ENCODE measurements at places on chromosomes 3 and 15. TPM values are rescaled to one million over a fixed set of nuclear protein-coding genes. Genes with fewer than 3 reads are reported as not detected.

DNA sequence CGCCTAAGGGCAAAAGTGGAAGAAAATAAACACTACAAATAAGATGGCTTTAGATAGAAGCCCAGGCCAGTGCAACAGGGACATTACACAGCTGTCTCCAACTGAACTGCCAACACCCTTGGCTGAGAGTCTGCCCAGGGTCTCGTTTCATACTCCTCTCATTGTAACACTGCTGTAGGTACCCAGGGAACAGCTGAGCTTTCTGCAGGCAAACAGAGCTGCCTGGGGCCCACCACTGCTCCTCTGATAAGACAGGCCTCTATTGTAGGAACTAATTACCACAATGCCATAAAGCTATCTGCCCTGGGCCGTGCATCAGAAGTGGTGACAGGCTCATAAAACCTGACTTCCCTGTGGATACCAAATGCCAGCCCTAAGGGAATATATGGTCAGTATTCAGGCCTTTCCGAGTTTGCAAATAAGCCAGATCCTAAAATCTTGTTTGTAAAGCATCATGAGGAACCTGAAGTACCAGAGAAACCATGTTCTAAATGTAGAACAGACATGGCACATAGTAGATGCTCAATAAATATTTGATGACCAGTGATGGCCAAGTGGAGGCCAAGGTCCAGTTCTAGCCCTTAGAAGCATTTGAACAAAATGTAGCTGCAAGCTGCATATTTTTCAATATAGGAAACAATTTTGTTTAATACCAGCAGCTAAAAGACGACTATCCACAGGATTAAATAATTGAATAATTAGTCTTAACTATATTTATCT lies 84.3 kb upstream of the NEO1 start:
- DNase-seq = no peak

DNA sequence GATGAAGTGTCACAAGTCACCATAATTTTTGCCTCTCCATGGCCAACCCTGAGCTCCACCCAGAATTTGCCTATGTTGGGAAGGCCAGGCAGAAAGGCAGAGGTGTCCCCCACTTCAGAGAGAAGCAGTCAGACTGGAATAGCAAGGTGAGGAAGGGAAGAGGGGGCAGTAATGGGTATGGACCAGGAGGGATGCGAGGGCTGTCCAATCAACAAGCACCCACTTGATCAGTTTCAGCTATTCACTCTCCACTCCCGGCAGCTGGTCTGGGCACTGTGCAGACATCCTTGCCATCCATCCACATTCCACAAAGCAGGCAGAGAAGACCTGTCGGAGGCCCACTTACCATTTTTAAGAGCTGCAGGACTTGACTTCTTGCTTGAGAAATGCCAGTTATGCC lies 43.5 kb upstream of the CTNNB1 start:
- no peak for DNase-seq

DNA sequence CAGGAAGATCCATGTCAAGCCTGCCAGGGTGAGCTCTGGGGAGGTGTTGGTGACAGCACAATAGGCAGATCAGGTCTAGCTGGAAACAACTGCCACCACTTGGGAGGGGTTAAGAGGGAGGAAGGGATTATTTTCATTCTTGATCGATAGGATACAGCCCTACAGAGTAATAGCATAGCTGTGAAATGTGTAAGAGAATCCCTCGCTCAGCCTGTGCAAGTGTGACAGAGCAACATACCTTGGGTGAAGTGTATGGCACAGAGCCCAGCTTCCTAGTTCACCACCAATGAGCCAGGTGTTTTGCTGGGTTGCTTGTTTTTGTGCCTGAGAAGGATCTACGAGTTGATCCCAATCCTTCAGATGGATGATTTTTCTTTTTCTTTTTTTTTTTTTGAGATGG lies 9.2 kb upstream of the DCUN1D1 start:
- no peak for DNase-seq

Gene DNAH12
- total RNA-seq = not detected

Gene ACOX2
- total RNA-seq = 12.8 TPM

Gene PSMD2
- 402 TPM for total RNA-seq

DNA sequence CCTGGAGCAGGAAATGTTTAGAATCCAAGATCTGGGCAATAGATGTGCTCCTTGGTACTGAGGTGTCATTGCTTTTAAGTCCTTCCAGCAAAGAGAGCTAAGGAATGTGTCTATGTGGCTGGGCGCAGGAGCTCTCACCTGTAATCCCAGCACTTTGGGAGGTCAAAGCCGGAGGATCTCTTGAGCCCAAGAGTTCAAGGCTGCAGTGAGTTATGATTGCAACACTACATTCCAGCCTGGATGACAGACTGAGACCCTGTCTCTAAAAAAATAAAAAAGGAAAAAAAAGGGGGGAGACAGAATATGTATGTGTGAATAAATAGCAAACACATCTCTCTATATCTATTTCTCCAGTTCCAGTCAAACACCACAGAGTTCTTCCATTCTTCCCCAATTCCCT lies 4.3 kb upstream of the GPR62 start:
- DNase-seq = no peak

DNA sequence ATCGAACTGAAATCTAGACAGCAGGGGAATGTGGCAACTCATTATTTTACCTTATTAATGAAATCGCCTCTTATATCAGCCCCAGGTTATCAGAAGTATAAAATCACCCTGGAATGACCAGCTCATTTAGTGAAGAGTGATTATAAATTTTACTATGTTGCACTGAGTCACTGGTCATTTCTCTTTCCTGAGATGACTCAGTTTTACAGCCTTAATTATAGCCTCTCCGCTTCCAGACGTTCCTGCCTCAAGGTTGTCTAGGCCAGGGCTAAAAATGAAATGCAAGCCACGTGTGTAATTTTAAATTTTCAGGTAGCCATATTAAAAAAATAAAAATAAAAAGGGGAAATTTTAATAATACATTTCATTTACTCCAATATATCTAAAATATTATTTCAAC lies 33.3 kb downstream of the DET1 start:
- DNase-seq = no peak

- no peak for DNase-seq
Observed at GRCh38 chr3:23806534-23807423, 1.0 kb downstream of the UBE2E1 start.

DNA sequence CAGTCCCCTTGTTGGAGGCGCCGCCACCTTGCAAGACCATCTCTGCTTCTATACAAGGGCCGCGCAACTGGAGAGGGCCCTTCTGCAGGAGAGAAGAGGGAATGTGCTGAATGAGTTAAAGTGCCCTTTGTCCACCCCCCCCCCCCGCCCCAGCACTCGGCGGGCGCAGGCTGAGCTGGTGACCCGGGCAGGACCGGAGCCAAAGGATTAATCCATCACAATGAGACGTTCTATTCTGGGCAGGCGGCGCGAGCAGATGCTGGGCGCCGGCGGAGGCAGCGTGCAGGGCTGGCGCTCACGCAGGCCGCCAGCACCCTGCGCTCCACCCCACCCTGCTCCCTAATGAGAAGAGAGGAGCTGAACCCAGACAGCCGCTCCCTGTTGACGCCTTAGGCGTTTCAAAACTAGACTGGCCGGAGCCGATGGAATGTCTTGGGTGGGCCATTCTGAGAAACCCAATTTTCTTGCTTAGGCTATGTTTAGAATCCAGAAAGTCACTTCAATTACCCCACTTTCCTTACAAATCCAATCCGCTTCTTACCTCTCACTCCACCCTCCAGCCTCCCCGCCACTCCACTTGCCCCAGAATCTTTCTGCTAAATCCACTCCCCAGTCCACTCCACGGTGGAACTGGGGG lies 32.9 kb downstream of the GJD2 start:
- peak; percentile 7 for DNase-seq

GRCh38 chr3:50950591-50950990 lies 275.9 kb downstream of the DOCK3 start:
- DNase-seq = no peak

DNA sequence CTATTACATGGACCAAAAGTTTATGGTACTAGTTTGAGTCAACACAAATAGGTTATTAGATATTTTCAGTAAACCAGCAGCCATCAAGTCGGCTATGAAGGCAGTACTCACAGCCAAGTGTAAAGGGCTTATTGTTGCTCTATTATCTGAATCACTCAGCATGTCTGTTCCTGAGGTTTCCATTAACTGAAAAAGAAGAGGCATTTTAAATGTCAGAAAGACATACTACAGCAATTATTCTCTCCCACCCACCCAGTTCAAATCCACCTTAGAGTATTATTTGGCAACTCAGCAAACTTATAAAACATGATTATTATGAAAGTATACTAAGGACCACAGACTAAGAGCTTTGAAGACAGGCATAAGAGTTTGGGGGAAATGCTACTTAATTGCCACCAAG lies 93.1 kb downstream of the BTD start:
- no peak for DNase-seq

GRCh38 chr15:89385596-89386331 lies 51.1 kb upstream of the POLG start:
- no peak for DNase-seq

GRCh38 chr15:49573421-49573820 lies 47.2 kb downstream of the FAM227B start:
- DNase-seq = no peak

DNA sequence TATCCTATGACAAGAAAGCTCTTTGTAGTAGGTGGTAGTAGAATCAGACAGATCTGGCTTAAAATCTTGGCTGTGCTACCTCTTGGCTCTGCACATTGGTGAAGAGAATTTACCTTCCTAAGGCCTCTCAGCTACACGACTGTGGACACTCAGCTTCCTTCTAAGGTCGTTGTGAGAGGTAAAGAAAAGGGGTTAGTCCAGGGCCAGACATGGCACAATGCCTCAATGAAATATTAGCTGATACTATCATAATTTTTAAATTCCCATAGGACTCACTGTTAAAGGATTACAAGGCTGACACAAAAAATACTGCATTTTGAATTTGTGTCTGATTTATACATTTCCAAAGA lies 80.4 kb downstream of the IGF1R start:
- no peak for DNase-seq

DNA sequence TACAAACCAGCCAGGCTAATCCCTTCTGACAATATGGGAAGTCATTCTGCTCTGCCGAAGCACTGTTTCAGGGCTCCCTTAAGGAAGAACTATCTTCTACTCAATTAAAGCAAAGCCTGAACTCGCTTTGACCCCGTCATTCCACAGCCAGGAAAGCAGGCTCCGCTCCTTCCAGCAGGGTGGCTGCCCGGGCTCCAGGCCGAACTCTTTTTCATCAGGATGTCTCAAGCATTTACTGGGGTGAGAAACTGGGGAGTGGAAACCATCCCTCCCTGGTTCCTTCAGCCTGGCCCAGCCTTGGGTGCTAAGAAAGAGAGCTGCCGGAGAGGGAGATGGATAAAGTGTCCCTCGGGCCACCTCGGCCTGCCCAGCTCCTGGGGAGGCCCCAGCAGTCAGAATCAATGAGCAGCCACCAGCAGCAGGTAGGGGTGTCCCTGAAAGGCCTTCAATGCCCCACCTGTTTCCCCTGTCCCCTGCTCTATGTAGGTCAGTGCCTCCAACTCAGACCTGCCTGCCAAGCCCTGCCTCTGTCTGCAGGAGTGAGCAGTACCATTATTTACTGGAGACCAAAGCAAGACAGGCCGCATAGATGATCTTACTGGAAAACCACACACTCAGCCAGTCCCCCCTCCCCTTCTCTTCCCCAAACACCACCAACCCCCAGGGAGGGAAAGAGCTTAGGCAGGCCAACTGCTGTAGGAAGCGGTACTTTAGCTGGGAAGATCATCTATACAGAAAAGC lies 225.6 kb upstream of the TLE3 start:
- DNase-seq = no peak

DNA sequence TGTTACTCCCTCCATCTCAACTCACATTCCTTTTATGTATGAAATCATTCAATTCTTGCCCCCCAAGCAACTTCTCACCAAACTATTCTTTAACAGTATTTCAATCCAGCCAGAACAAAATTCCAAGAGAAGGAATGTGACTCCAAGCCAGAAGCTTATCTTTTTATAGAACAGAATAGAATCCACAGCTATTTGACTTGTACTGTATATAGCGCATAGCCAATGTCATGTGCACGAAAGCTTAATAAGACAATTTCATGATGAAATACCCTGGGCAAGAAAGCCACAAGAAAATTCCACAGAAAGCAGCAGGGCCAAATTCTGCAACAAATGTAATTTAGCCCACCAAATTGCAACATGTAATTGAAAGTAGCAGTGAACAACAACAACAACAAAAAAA lies 127.6 kb upstream of the UBE2E2 start:
- no peak for DNase-seq

- DNase-seq = no peak
Observed at GRCh38 chr15:57665939-57666338, 40.6 kb upstream of the POLR2M start.

Gene DUOXA2
- total RNA-seq = not detected

DNA sequence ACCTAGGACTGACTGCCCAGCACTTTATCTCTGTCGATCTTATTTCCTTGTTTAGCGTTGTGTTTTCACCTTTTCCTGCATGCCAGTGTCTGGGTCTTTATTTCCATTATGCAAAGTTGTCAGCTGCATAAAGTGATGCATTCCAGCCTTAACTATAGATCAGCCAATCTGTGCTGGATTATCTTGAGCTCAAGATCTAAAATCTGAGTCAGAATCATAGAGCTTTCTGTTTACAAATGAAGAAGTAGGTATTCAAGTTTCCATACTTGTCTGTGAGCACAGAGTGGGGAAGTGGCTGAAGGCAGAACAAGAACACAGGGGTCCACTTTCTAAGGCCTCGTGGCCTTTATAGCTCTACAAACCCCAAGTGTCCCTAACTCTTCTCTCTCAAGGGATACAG lies 82.4 kb upstream of the PLCL2 start:
- DNase-seq = no peak

GRCh38 chr3:186105543-186105942 lies 3.3 kb downstream of the ETV5 start:
- no peak for DNase-seq

Gene ADAMTS17
- total RNA-seq = 4.2 TPM

DNA sequence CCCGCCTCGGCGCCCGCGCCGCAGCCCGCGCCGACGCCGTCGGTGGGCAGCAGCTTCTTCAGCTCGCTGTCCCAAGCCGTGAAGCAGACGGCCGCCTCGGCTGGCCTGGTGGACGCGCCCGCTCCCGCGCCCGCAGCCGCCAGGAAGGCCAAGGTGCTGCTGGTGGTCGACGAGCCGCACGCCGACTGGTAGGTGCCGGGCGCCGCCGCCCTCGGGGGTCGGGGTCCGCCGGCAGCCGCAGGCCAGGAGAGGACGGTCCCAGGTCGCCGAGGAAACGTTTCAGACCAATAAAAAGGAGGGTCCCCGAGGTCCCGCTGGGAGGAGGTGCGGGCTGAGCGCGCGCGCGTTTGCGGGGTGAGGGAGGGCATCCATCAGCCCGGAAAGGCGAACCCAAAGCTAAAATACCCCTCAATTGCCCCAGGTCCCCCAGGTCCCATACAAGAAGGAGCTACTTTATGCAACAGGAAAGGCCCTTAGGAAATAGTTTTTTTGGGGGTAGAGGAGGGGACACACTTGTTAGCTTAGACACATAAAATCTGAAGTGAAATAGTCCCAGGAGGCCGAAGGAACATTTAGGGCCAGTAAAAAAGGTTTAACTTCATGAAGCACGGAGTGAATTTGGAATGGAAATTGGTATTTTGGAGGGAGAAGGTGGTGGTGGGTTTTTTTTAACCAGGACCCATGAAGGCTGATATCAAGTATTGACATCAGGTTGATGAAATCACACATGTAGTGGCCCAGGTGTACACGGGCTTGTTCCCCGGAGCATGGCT lies 739 bp downstream of the SYN2 start:
- no peak for DNase-seq

Measured in HCT116 (cell line).